ENCODE measurements at places on chromosomes 7 and 10.

DNA sequence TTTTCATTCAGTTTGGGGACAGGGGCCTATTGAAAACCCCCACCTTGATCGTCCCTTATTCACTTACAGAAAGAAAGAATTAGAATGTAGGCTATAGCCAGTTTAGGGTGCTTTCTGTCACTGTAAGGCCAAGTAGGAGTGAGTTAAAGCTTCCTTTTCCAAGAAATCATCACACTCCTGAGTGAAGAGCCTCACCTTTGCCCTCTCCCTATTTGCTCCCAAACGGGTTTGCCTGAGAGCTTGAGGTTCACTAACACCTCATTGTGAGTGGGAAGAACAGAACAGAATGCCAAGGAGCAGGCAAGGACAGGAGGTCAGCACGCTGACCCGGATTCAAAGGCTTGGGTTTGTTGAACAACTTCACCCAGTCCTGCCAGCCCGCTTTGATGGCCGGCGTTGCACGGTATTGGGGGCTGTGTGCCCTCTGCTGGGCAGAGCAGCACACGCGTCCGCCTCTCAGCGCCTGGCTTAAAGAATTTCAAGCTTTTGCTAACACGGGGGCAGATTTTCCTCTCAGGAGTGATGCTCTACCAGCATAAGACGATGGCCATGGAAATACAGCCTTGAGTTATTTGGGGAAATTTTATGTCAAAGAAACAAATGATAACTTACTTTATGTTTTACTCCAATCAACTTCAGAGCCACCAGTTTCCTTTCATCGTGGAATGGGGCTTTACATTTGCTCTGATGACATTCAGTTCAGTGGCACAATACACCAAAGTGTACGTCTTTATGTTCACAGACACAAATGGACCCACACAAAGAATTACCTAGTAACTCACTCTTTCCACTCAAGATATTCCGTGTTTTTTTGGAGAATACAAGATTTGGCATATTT, 470.0 kb downstream of the SUGCT start:
- no peak for DNase-seq

DNA sequence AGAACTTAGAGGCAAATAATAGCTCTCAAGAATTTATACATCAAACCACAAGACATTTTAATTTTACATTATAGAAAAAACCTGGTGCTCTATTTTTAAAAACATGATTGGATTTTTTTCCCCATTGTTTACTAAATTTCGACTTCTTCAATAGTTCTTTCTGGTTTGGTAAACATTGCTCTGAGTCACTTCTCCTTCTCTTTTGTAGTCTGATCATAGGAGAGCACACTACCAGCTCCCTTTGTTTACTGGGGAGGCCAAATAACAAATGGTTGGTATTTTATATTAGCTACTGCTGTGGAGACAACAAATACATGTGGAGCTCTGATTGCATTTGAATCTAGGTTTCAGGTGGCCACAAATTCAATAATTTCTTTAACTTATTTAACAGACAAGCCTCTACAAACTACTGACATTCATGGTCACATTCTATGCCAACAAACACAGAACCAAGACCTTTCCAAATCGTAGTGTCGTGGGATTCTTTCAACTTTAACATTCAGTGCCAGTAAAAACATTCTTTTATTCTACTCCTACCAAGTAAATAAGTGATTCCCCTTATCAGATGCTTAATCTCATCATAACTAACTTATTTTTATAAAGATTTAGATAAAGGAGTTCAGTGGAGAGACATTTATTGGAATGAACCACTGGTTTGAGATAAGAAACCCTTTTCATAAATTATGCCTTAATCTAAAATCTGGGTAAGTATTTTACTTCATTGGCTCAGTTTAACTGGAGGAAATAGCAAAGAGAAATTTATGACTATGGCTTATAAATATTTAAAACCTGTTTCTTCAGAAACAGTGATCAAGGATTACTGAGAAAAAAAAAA, 17.7 kb upstream of the FXYD4 start:
- DNase-seq: no peak

DNA sequence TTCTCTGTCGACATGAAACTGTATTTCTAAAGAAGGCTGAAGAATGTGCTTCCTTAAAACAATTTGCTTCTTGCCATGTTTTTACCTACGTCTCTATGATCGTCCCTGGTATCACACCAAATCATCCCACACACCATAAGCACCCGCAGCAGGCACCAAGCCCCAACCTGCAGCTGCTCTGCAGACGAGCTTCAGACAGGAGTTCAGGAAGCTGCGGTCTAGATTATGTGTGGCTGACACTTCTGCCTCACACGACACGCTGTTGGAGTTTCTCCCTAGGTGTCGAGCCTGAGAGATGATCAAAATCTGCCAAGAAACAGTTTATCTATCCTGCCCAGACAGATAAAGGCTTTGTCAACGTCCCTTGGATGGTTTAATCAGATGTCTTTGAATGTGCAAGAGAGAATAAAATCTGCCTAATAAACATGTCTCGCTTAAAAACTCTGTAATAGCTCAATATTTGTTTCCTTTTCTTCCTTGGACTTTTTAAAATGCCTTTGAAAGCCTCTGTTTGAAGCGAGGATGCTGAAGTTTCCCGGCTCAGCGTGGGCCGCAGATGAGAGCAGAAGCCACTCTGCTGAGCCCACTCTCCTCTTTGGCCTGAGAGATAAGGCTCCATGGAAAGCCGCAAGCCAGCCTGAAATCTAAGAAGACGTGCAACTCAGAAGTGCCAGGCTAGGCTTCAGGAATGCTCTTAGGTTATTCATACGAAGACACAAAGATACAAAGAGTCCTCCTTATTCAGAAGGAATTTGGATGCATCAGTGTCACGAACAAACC, 158.3 kb upstream of the PFKP start:
- no peak for DNase-seq

GRCh38 chr10:1152386-1153250, 96.4 kb downstream of the WDR37 start:
- no peak for DNase-seq

GRCh38 chr10:133032231-133032630, 55.5 kb upstream of the ADGRA1 start:
- DNase-seq: no peak

DNA sequence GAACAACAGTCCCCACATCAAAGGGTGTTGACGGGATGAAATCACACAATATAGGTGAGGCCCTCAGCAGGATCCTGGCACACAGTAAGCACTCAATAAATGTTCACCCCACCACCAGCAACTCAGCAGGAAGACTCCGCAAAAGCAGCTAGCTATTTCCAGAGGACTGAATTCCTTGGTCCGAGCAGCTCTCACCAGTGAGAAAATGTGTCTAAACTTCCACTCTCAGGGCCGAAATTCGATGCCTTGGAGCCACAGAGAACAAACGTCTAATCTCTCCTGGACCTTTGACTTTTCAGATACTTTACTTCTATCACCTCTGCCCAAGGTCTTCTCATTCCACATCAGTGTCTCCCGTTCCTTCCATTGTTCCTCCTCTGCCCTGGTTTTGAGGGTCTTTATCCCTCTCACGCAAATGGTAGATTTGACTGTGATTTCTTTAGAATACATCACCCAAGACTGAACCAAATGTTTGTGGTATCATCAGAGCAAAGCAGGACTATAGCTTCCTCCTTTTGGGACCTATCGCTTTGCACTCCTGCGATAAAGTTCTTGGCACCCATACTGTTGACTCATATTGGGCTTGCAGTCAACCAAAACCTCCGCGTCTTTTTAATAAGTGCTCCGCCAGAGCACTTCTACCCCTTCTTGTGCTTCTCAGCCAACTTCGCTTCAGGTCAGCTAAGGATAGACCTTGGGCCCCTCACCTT, 903 bp upstream of the NT5C2 start:
- no peak for DNase-seq

- no peak for DNase-seq
These were observed 4.4 kb upstream of the TBX20 start for GRCh38 chr7:35258125-35258867.

GRCh38 chr7:84524714-84525694, 330.4 kb upstream of the SEMA3A start:
- DNase-seq: no peak

GRCh38 chr10:47332946-47333345, 10.7 kb downstream of the GDF2 start:
- DNase-seq: no peak

DNA sequence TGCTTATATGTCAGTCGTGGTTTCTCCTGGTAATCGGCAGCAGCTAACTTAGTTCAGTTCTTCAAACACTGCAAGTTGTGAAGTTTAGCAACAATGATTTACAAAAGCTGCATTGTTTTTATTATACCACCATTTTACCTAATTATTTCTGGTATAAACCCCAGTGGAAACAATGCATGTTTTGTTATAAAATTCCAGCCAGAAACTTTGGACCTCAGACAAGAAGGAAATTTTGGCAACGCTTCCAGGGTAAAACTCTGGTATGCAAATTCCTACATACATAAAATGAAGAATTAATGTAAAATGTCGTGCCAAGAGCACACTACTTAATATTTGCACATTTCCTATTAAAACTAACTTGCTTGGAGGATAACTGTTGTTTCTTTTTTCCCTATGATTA, 277.4 kb upstream of the LYZL1 start:
- DNase-seq: no peak

DNA sequence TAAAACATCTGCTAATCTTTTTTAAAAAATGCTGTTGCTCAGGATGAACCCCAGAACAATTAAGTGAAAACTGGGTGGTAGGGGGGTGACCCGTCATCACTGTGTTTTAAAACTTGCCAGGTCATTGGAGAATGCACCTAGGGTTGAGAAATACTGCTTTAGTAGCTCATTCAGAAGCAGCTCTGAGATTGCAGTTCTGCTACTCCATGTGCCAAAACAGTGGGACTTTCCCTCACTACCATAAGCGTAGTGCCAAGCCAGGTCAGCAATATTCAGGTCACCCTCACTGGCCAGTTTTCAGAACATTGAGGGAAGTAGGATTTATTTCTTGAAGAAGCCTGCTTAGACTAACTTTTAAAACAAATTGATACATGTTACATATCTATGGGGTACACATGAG, 5.2 kb downstream of the STEAP2 start:
- no peak for DNase-seq

DNA sequence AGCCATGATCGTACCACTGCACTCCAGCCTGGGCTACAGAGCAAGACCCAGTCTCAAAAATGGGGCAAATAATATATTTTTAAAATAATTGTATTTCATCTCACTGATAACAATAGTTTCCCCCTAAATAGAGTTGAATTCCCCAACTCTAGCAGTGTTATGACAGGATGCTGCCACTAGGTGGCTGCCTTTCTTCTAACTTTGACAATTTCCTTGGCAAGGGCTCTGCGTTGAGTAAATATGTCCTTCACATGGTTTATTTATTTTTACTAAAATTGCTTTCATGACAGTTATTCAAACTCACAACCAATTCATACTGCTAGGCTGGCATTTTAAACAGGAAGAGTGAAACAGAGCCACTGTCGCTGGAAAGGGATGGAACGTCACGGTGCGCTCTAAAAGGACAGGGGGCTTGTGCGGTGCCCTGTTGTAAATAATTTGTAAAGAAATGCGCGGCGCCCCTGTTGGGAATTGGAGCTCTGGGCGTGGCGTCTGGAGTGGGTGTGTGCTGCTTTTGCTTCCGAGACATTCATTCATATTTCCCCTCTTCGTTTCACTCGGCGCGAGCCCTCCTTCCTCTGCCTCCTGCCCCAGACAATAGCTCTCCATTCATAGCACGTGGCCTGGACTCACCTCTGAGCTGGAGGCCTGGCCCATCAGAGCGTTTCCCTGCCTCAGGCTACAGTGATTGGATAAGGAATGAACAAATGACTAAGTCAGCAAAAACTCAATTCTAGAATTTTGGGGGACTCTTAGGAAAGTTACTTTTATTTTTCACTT, 20.5 kb upstream of the PITRM1 start:
- DNase-seq: peak; percentile 45

DNA sequence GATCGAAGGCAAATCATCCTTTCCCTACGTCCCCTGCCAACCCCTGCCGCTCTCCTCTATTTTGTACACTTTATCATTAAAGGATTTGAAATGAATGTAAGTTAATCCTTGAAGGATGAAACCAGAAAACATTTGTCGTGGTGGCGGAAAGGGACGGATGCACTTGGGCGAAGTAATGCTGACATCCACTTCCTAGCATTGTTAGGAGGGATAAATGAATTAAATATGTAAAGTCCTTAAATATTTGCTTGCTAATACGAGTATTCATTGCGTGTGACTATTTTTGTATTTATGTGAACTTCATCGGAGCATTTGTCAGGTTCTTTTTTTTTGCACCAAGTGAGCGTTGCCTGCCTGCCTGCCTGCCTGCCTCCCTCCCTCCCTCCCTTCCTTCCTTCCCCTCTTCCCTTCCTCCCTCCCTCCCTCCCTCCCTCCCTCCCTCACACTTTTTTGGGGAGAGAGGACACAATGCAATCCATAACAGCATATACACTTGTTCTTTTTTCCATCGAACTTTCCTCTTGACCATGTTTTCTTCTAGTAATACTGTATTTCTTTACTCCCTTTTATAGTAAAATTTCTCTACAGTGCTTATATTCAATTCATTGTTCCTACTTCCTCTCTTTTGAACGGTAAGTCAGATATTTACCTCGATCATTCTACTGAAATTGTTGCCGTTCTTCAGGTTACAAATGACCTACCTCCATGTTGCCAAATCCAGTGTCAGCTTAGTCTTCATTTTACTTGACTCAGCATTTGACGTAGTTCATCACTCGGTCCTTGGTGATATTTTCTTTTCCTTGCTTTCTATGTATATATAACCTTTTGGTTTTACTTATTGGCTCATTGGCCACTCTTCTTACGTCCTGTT, 831 bp downstream of the CCDC7 start:
- peak; percentile 20 for DNase-seq

DNA sequence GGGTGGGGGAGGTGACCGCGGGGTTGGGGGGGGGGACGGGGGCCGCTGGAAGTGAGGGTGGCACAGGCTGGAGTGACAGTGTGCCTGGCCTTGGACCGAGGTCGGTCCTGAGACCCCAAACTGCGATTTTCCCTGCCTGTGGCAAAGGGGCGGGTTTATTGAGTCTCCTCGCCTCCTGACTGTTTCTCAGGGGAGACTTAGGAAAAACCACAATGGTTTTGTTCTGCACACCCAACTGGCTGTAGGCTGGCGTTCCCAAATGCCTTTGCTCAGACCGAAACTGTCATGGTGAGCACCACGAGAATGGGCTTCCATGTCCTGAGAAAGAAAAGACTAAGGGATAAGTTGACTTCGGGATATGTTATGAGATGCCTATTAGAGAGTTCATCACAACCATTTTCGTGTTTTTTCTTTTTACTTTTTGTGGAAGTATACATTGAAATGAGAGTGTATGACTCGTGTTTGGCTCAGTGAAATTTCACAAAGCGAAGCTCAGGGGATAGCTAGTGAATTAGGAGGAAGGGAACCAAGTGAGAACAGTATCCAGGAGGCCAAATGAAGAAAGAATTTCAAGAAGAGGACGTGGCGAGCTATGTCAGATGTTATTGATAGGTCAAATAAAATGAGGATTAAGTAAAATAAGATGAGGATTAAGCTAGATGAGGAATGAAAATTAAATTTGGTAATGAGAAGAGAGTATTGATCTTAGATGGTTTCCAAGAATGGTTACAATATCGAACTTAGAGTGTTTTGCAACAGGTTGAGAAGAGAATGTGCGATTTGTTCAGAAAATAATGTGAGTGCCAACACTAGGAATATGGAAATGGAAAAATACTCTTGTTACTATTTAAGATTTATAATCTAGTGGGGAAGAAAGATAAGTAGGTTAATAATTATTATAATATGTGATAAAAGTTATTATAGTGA, 918 bp downstream of the NET1 start:
- peak; percentile 6 for DNase-seq

- DNase-seq: no peak
These were observed 29.3 kb downstream of the KLF6 start for GRCh38 chr10:3755440-3756359.

Measured in NCI-H1436 (cell line).